ENCODE measurements at places on chromosomes 3 and 15.
A peak's percentile ranks its signal among the peaks of the same experiment; 100 is the strongest.

GRCh38 chr3:65252266-65252665 is 564.5 kb upstream of the ADAMTS9 start:
- DNase-seq = no peak

GRCh38 chr3:127043731-127044510 is 61.0 kb downstream of the PLXNA1 start:
- DNase-seq = peak; percentile 6

- no peak for DNase-seq
Observed at GRCh38 chr3:105533960-105534359, 167.3 kb downstream of the ALCAM start.

DNA sequence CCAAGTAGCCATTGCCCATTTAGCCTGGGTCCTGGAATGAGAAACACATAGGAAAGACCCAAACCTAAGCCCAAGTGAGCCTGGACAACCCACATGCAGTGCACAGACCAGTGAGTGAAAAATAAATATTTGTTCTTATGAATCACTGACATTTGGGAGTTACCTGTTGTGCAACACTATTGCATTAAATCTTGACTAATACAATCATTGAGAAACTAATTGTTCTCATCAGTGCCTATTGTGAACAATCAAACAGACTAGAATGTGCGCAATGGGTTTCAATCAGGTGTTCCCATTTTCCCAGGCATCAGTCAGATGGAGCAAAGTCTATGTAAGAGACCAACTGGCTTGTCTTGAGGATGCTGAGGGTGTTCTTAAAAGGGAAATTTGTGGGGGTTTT is 54.7 kb upstream of the CNOT10 start:
- no peak for DNase-seq

- DNase-seq = no peak
Observed at GRCh38 chr3:126997455-126998038, 14.6 kb downstream of the PLXNA1 start.

DNA sequence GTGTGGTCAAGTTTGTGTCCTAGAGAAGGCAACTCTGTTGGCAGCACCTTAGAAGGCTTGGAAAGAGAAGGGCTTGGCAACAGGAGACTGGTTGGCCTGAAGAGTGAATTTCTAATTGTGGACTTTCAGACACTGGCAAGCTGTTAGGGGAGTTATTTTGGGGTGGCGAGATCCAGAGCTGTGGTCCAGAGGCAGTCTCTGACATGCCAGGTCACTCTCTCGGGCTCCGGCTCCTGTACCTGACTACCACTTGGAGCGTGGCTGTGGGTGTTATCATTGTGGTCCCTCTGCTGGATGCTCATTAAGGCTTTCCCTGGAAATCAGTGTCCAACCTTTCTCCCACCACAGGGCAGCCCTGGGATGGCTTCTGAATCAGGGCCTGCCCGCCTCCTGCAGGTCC is 209.0 kb downstream of the SLCO3A1 start:
- no peak for DNase-seq

DNA sequence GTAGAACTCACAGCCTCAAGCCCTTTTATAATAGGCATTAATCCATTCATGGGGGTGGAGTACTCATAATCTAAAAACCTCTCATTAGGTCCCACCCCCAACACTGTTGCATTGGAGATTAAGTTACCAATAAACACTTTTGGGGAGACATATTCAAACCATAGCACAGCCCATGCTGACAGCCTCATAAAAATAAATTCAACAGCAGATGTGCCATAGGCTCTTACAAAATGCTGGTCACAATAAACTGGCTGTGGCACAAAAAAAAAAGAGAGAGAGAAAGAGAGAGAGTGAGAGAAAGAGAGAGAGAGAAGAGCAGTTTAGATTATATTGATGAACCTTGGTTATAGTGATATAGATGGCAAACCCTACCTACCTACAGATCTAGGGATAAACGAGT is 1000.9 kb downstream of the TUSC7 start:
- no peak for DNase-seq

DNA sequence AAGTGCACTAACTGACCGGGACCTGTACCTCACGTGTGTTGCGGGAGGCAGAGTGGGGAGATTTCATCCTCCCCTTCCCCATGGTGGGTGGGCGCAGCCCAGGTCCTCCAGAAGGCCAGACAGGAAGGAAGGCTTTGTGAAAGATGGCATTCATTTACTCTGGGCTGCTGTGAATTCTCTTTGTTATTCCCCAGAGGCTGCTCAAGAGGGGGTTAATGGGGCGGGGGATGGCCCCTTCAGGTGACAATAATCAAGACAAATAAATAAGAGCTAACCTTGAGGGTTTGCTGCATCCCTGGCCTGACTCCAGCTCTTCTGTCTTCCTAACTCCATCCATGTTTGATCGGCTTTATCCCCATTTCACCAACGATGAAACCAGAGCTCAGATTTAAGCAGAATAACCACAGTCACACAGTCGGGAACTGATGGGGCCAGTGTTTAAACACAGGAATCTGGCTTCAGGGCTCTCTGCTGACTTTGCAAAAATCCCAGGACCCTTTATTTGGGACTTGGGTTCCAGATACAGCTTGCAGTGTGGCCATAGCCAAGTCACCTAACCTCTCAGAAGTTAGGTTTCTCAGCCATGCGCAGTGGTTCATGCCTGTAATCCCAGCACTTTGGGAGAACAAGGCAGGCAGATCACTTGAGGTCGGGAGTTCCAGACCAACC is 16.5 kb downstream of the PIF1 start:
- no peak for DNase-seq

GRCh38 chr3:128720891-128721290 is 5.1 kb upstream of the RAB7A start:
- DNase-seq = no peak

- DNase-seq = no peak
Observed at GRCh38 chr3:139235192-139235591, 108.6 kb upstream of the MRPS22 start.

DNA sequence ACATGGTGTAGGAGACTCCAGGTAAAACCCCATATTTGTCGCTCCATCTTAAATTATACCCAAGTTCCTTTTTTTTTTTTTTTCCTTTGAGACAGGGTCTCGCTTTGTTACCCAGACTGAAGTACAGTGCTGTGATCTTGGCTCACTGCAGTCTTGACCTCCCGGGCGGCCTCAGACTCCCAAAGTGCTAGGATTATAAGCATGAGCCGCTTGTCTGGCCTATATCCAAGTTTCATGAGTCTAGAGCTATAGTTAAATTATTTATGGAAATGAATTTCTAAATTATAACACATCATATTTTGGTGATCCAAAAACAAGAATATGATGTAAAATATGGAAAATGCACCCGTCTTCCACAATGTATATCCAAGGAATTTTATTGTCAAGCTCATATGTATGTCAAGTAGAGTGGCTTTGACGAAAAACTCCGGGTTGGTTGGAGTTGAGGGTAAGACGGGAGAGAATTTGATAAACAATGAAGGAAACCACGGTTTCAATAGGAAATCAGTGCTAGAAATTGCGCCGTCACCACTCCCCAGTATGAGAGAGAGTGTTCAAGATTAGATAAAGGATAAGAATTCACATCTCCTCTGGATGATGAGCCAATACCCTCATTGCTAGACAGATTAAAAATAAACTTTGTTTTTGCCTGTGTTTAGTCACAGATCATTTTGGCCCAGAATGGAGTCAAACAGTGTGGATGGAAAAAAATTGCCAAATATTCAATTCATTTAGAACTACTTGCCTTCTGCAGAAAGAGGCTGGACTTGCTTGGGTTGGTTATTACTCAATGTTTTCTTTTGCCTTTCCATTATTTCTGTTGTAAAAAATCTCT is 209.2 kb upstream of the NR2F2 start:
- DNase-seq = no peak

DNA sequence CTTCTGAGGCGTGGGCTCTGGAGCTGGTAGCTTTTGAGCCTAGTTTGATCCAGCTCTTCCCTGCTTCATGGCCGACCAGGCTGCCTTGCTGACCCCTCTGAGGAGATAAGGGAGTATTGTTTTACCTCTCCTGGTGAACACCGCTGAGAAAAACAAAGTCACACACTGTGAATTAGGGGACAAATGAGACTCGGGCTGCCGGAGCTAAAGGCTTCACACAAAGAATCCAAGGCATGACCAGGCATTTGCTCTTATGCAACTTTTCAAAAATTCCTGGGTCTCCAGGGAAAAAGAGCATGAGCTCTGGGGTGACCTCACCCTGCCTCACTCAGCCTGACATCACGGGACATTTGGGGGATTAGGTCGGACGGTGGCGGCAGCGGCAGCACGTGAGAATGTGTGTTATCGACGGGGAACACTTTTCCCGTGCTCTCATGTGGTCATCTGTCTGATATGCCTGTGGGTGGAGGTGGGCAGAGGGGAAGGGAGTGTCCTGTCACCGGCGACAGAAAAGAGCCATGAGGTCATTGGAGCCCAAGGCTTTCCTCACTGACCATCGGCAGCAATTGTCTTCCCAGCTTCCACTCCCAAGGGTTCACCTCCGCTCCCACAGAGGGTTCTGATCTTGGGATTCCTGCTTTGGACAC is 61.0 kb downstream of the TMEM44 start:
- DNase-seq = no peak

DNA sequence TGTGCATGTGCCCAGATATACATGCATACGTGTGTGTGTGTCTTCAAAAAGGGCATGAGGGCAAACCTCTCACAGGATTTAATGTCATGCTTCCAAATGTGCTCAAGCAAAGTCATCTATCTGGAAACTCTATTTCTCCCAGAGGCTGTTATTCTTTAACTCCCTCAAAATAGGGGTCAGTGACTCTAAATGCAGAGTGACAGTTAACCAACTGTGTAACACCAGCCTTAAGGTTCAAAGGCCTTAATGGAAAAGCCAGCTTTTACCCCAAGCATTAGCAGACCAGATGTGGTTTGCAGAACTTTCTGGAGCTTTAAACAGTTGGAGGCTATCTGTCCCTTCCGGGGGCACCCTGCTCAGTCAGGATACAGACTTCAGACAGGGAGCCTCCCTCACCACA is 70.4 kb upstream of the SLC7A14 start:
- DNase-seq = no peak

- no peak for DNase-seq
Observed at GRCh38 chr3:106058475-106058874, 189.7 kb upstream of the CBLB start.

GRCh38 chr3:46127503-46127902 is 80.6 kb downstream of the CCR1 start:
- DNase-seq = no peak

- DNase-seq = no peak
Observed at GRCh38 chr3:147518465-147518864, 109.3 kb downstream of the ZIC1 start.

GRCh38 chr3:44242721-44243120 is 1.0 kb downstream of the TOPAZ1 start:
- no peak for DNase-seq

DNA sequence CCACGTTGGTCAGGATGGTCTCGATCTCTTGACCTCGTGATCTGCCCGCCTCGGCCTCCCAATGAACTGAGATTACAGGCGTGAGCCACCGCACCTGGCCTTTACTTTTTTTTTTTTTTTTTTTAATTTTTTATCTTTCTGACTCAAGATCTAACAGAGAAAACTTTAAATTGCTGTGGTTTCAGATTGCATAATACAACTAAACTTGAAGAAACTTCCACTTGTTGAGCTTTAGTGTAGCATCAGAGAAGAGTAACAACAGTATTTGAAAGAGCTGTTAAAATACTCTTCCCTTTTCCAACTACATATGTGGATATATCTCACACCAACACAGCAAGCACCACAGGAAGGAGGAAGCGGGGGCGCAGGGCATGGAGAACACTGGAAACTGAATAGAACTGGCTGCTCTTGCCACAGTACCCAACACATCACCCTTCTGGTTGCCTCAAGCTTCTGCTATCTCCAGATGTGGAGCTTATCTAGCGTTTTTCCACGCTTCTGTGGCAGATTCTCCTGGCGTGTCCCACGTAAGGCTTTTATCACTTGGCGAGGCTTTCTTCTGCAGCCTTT is 45.4 kb downstream of the MAP6D1 start:
- no peak for DNase-seq

DNA sequence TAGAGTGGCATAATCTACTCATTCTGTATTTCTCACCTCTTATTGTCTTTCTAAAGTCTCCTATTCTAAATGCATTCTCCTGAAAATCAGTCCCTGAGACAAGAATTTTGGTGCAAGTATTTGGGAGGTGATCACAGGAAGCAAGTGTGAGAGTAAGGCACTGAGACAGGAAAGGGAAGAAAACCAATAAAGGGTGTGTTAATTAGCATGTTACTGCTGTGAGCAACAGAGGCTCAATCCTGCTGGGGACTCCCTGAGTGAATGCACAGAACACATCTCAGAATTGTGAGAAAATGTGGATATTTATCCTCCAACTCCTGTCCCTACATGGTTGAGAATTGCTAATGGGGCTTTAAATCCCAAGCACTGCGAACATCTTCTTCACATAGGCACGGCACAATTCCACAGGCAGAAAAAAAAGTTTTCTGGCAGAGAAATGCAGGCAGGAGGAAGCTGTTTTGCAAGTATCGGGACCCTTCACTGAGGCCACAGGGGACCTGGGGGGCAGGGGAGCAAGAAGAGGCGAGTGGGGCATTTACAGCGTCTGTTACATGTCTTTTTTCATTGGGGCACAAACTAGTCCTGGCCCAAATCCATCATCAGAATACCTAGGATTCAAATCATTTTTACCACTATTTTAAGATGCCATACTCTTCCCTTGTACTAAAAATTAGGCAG is 27.2 kb upstream of the STT3B start:
- DNase-seq = no peak

- DNase-seq = peak; percentile 74
Observed at GRCh38 chr3:10753964-10754363, 62.1 kb upstream of the SLC6A11 start.

DNA sequence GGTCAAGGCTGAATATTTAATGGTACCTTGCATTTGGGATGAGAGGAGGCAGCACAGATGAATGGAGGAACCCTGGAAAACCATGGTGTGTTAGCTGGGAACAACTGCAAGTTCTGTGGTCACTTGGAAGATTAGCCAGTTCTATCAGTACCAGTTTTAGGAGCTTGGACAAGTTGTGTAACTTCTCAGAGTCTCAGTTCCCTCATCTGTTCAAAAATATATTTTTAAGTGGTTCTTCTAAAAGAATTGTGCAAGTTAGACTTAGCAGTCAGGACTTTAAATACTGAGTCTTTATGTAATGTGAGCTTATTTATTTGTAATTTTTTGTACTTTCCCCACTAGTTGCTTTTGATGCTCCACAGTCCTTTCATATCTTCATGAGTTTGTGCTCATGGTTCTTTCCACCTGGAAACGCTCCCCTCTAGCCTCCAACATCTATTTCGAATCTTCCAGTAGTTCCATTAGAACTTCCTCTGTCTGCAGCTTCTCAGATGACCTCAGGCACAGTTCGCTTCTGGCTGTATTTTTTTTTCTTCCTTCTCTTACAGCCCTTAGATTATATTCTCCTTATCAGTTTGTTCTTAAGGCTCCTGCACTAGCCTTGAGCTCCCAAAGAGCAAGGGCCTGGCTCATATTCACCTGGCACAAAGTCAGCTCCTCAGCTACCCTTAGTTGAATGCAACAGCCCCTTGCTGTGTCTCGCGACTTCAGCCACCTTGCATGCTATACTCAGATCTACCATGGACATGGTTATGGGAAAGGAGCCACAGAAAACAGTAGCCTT is 27.1 kb downstream of the ITPR1 start:
- no peak for DNase-seq

DNA sequence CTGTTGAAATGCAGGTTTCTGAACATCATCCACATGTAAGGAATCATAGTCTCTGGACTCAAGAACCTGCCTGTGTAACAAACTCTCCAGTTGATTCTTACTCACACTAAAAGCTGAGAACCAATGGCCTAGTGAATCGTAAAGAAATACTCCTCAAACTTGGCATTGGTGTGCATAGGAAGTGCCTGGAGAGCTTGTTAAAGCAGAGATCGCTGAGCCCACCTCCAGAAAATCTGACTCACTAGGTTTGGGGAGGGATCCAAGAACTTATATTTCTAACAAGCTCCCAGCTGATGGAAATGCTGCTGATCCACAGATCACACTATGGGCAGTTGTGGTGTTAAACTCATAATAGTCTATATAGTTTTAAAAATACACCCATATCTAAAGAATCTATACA is 55.8 kb upstream of the LMCD1 start:
- no peak for DNase-seq

Measured in activated naive CD8-positive, alpha-beta T cell treated with anti-CD3 and anti-CD28 coated beads, Interleukin-2, amount 10 ng/mL, durations not matched to agents 7 days and 5 days (primary cell).